ENCODE measurements at places on chromosomes 12 and 14.

- DNase-seq, result no peak
Observed at GRCh38 chr12:57033431-57033830, 16.5 kb downstream of the MYO1A start.

GRCh38 chr12:130064999-130065398 lies 97.3 kb upstream of the FZD10 start:
- DNase-seq, result no peak

GRCh38 chr12:103590271-103590670 lies 3.2 kb downstream of the STAB2 start:
- DNase-seq, result no peak

DNA sequence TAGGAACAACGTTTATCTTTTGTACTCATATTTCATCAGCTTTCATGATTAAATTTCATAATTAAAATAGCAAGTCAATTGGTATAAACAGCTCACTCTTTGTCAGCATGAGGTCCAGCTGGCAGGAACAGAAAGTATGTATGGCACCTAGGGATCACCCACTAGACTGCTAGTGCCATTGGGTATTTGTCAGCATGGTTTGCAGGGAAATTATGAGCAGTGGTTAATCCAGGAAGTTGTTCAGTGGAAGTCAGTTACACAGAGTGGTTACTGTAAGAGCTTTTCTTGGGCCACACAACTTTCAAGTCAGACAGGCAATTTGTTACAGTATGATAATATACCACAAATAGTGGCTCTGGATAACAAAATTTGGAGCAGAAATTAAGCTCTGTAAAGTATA lies 340.3 kb upstream of the RGS6 start:
- no peak for DNase-seq

GRCh38 chr12:79186506-79186905 lies 321.9 kb downstream of the SYT1 start:
- no peak for DNase-seq

DNA sequence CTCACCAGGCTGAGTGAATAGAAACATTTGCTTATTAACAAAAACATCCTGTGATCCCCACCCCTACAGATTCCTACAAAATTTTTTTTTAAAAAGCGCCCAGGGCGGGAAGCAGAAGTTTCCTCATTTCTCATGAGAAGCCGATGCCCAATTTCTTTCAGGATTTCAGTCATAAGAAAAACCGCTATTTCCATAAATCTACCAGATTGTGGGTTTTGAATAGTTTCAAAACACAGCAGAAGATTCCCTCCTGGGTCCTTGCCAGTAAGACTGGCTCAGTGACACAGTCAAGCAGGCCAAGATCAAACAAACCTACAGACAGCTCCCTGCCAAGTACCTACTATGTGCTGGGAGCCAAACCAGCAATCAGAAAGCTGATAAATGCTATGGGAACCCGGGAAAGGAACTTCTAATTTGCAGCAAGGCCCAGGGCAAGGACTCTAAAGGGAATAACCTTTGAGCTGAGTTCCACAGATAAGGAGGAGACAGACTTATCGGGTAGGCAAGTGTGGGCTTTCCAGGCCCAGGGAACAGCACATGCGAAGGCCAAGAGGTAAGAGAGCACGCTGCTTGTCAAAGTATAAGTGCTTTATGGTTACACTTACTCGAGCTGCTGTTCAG lies 68.7 kb downstream of the CCDC88C start:
- DNase-seq, result no peak

- no peak for DNase-seq
Observed at GRCh38 chr14:97443412-97443811, 646.2 kb downstream of the VRK1 start.

- DNase-seq, result no peak
Observed at GRCh38 chr14:21102521-21103410, 1.9 kb downstream of the TMEM253 start.

DNA sequence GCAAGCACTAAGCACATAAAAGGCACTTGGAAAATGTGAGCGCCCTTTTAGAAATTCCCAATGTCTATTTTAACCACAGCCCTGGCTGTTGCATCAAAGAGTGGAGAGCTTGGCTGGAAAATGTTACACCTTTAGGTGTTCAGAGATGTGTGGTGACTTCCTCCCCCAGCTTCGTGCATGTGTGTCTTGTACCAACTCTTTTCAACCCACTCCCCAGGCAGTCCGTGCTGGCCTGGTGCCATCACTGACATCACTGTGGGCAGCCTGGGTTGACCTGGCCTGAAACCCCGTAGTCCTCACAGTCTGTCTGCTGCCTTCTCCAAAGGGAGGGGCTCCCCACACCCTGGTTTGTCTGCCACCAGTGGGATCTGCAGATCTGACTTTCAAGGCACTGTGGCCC lies 101.8 kb downstream of the SCARB1 start:
- DNase-seq, result peak; percentile 61

DNA sequence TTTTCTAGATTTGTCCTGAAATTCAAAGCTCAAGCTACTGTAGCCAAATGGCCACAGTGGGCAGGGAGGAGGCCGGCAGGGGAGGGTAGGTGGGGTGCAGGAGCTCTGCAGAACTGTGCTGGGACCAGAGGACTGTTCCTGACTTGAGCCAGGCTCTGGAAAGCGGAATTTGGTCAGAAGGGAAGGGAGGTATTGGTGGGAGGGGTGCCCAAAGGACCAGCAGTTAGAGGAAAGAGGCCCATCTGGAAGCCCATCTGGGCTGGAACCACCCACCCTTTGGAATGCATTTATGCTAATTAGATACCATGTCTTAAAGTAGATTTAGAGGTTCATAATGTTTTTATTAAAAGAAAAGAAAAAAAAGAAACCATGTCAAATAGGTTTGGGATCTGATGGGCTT lies 24.5 kb upstream of the JPH4 start:
- DNase-seq, result no peak

GRCh38 chr12:32115404-32116104 lies 8.9 kb downstream of the BICD1 start:
- peak; percentile 62 for DNase-seq

DNA sequence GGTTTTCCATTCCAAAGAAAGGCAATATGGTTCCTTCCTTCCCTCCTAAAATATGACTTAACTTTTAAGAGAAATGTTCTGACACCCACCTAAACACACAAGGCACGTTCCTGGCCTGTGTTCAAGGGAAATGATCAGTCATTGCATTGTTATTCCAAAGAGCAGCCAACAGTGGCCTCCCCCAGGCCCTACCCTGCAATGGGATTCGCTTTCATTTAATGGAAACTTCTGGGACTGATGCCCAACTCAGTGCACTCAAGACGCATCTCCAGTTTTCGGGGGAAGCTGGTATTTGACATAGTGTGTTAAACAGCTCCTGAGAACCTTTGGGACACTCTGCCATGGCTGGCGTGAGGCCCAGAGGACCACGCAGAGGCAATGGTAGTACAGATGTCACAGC lies 65.9 kb downstream of the DDX51 start:
- DNase-seq, result peak; percentile 74

DNA sequence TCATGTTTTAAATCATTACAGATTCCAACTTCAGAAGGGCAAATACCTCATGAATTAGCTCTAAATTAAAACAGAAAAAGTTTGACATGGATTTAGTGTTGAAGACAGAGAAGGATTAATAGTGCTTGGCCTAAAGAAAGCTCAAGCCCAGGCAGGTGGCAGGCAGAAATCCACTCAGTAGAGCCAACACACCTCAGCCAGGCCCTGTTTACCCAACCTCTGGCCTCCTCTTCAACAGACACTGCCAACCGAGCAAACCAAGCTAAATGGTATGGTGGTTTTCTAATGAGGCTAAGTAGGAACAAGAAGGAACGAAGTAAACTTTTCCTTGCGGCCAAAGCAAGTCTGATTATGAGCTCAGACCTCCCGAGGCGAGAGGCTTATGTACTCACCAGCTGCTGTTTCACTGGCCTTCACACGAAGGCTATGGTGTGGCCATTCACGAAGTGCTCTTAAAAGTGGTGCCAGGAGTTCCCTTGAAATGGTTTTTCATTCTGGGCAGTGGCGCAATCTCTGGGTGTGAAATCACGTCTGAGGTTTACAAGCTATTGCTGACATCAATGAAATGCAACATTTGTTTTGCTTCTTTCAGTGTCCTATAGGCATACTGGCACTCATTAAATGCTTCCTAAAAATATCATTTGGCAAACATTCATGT lies 124.1 kb upstream of the LGR5 start:
- no peak for DNase-seq

- no peak for DNase-seq
Observed at GRCh38 chr12:124399622-124400021, 104.7 kb downstream of the RFLNA start.

All from right hindlimb (tissue), 1 donor.